ENCODE measurements at places on chromosomes 1 and 21.

- DNase-seq, result no peak
These were observed 68.7 kb upstream of the ATF3 start for GRCh38 chr1:212539737-212540430.

- no peak for DNase-seq
These were observed 526.7 kb upstream of the ADAMTS5 start for GRCh38 chr21:27493542-27493941.

DNA sequence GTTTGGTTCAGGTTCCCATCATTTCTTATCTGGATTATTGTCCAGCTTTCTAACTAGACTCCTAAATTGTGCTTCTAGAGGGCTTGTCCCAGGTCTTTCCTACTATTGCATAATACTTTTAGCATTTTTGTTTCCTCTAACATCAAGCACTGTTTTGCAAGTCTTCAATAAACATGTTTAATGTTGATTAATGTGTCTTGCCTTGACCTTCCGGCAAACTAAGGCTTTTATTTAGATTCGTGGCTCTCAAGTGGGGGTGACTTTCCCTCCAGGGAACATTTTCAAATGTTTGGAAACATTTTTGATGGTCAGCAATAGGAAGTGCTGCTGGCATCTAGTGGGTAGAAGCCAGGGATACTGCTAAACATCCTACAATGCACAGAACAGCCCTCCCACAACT lies 90.7 kb downstream of the RPE65 start:
- DNase-seq, result no peak

GRCh38 chr1:78665809-78666208 lies 16.2 kb downstream of the IFI44 start:
- no peak for DNase-seq

GRCh38 chr1:166971252-166971651 lies 4.1 kb downstream of the ILDR2 start:
- no peak for DNase-seq

DNA sequence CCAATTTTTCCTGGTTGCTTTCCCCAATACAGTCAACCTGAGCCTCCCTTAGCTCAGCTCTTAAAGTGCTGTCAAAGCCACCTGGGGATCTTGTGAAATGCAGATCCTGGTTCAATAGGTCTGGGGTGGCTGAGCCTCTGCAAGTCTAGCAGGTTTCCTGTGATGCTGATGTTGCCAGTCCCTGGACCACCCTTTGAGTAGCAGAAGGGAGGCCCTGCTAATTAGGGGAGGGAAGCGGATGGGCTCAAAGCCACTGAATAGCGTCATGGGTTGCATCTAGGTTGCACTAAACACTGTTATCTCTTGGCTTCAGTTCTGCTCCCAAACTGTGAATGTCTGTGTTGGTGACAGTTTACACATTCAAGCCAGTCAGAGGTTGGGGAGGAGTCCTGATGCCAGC lies 127.2 kb downstream of the KAZN start:
- no peak for DNase-seq
